ENCODE measurements at places on chromosomes 1 and 21.
A peak's percentile ranks its signal among the peaks of the same experiment; 100 is the strongest.

GRCh38 chr1:90502696-90503095 is 214.4 kb downstream of the BARHL2 start:
- DNase-seq: no peak

DNA sequence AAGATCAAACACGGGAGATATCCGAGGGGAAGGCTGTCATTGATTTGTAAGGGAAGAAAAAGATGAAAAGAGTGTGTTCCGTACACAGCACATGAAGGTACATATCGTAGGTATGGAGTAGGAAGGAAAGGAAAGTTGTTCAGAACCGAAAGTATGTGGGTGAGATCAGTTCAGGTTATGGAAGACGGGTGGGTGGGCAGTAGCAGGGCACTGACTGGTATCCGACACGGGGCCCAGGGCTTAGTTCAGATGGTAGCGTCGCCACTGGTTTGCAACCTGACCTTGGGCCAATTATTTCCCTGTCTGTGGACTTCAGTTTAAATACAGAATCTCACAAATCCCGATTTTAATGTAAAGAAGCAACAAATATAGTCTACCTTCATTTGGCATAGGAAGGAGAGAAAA is 27.8 kb upstream of the A3GALT2 start:
- no peak for DNase-seq

- DNase-seq: no peak
Observed at GRCh38 chr1:59417406-59417805, 120.5 kb downstream of the FGGY start.

- peak; percentile 86 for DNase-seq
Observed at GRCh38 chr1:84253891-84254290, 47.6 kb upstream of the SAMD13 start.

Measured in foreskin keratinocyte (primary cell).